ENCODE measurements at places on chromosomes 2 and 18. TPM values are rescaled to one million over a fixed set of nuclear protein-coding genes. Genes with fewer than 3 reads are reported as not detected.

GRCh38 chr2:149019768-149020167 lies 18.7 kb upstream of the LYPD6B start:
- DNase-seq: no peak

- no peak for DNase-seq
Observed at GRCh38 chr2:152254486-152254885, 78.9 kb upstream of the STAM2 start.

DNA sequence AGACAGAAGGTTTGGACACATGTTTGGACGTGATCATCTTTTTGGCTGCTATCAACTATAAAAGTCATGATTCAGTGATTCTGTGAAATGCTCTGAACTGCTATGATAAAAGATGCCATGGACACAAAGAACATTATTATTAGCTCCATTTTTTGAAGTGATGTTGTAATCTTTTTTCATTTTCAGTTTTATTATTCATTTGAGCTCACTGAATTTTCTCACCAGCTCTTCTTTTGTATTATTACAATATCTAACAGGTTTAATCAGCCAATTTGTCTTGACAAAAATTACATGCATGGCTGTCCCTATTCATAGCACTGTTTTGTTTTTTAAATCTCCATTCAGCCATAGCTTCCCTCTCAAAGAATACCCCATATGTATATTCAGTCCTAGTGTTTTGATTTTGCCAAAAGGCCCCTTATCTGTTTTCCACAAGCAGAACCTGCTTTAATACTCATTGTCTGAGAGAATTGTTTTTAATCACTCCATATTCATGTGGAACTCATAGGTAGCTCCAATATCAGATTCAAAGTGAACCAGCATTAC lies 314.0 kb upstream of the FAM98A start:
- no peak for DNase-seq

Gene TBR1
- not detected for total RNA-seq

DNA sequence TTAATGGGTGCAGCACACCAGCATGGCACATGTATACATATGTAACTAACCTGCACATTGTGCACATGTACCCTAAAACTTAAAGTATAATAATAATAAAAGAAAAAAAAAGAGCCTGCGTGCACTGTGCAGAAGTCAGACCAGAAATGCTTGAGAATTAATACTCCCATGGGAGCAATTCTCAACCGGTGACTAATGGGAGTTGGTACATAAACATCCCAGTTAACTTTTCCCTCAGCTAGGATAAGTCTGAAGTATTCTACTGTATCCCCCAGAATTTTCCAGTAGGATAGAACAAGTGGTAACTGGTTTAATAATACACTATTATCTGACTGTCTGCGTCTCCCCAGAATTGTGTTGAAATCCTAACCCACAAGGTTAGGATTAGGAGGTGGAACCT lies 113.6 kb upstream of the COL5A2 start:
- DNase-seq: no peak

Gene TUBB8B
- not detected for total RNA-seq

Gene IL1R2
- total RNA-seq: 6.0 TPM

Gene FOXI3
- total RNA-seq: not detected

DNA sequence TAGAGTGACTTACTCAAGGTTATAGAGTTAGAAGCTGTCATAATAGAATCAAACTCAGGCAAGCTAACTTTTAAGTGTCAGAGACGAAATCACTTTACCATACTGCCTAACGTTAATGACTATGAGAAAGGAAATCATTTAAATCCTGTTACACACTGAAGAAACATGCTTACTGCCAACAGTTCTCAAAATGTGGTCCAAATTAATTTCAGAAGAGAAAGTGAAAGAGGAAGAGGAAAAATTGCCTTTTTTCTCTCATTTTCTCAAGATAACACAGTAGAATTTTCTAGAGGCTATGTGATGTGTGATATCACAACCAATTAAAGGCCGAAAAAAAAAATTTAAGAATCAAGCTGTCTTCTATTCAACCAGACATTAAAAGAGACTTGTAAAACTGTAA lies 1362.7 kb upstream of the CHAC2 start:
- DNase-seq: no peak

Gene ATP6V1B1
- total RNA-seq: not detected

- DNase-seq: no peak
Observed at GRCh38 chr18:47448956-47449355, 197.5 kb upstream of the SKOR2 start.

Gene ERFE
- 7.4 TPM for total RNA-seq

Gene EPB41L3
- total RNA-seq: 39.5 TPM

Gene DOK6
- not detected for total RNA-seq

Gene PTMA
- 2,032 TPM for total RNA-seq

Gene ADD2
- 16.0 TPM for total RNA-seq

GRCh38 chr2:43019536-43020183 lies 206.7 kb downstream of the ZFP36L2 start:
- DNase-seq: no peak

Gene TM4SF20
- total RNA-seq: not detected

- DNase-seq: peak; percentile 39
Observed at GRCh38 chr2:36797324-36798070, 101.0 kb downstream of the VIT start.

GRCh38 chr2:173119069-173119807 lies 43.6 kb downstream of the MAP3K20 start:
- DNase-seq: no peak

DNA sequence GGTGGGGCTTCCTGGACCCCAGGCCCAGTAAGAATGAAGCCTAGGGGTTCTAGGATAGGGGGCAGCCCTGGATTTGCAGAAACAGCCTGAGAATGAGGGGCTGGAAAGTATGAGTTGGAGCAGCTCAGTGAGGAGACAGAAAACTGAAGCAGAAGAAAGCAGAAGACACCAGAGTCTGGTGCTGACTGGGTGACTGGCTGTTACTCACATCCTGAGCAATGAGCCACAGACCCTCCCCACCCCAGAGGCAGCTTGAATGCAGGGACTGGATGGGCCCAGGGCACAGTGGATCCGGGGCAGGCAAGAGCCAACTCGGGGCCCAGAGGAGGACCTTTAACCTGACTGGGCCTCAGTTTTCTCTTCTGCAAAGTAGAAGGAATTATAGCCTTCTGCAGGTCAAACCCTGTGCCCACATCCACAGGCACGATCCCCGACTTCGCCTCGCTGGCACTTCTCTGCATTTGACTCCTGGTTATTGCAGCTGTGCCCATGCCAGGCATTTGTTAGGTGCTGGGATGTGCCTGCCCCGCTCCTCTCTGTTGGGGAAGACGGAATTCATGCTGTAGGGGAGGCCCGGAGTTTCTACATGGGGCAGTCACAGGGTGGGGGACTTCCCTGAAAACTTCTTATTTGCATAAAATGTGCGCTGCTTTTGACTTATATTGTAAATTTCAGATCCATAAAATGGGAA lies 8.5 kb downstream of the STEAP3 start:
- peak; percentile 56 for DNase-seq

- DNase-seq: peak; percentile 74
Observed at GRCh38 chr2:150591496-150592285, 104.2 kb upstream of the RND3 start.

- peak; percentile 74 for DNase-seq
Observed at GRCh38 chr2:63692002-63692606, 103.3 kb downstream of the MDH1 start.

DNA sequence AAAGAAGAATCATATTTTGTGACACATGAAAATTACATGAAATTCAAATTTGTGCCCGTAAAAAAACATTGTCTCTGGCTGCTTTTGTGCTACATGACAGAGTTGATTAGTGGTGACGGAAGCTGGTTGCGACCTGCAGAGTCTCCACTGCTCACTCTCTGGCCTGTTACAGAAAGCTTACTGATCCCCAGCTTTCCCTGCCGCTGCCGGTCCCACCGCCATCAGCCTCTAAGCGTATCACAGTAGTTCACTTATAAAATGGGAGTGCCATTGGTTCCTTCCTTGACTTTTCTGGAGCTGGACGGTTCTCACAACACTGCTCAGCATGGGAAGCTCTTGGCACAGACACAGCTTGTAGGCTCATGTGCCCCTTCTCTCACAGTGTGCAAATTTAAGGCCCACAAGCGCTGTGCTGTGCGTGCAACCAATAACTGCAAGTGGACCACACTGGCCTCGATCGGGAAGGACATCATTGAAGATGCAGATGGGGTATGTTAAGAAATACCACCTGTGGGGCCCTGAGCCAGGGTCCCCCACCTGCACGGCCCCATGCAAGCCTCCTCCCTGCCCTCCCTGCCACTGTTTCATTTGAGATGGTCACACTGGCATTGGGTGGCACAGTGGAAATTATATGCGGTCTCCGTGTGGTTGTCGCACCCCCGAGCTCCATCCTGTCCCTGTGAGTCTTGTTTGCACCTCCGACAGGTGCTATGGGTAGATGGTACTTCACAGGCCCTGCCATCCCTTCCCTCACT lies 81.3 kb downstream of the DGKD start:
- no peak for DNase-seq

Gene VAMP5
- not detected for total RNA-seq

Gene PDE11A
- 0.23 TPM for total RNA-seq

- no peak for DNase-seq
Observed at GRCh38 chr18:78612801-78613200, 366.8 kb upstream of the SALL3 start.

DNA sequence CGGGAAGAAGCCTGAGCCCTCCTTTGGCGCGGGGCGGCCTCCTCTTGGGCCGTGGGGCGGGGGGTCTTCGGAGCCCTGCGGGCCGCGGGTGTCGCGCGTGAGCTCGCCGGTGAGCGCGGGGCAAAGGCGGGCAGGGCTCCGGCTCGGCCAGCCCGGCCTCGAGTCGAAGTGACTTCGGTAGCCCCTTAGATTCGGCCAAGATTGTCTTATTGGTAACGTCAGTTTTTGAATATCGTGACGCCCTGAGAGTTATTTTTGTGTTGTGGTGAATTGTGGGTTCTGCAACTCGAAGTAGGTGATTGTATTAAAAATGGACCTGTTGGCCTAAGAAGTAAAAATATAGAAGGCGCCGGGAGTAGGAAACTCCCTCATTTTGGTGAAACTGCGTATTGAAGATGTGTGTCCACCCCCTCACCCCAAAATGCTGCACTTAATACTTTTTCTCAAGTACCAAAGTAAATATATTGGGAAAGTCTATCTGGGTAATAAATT lies 669 bp downstream of the MARCHF7 start:
- DNase-seq: peak; percentile 7

DNA sequence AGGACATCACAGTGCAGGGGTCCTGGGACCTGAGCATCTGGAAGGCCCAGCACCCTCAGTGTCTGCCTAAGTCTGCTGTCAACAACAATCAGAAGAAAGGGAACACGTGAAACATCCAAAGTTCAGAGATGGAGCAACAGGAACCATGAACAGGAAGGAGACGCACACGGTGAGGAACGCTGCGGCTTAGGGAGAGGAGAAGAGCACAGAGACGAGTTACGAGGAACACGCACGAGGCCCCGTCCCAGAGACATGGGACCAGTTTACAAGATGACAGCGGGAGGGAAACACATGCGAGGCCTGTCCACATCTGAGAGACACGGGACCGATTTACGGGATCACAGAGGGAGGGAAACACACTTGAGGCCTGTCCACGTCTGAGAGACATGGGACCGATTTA lies 2.9 kb upstream of the KCNG2 start:
- no peak for DNase-seq

DNA sequence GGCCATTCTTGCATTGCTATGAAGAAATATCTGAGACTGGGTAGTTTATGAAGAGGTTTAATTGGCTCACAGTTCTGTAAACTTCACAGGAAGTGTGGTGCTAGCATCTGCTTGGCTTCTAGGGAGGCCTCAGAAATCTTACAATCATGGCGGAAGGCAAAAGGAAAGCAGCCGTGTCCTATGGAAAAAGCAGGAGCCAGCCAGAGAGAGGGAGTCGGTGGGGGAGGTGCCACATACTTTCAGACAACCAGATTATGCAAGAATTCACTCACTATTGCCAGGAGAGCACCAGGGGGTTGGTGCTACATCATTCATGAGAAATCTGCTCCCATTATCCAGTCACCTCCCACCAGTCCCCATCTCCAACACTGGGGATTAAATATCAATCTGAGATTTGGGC lies 64.1 kb downstream of the CPS1 start:
- no peak for DNase-seq

DNA sequence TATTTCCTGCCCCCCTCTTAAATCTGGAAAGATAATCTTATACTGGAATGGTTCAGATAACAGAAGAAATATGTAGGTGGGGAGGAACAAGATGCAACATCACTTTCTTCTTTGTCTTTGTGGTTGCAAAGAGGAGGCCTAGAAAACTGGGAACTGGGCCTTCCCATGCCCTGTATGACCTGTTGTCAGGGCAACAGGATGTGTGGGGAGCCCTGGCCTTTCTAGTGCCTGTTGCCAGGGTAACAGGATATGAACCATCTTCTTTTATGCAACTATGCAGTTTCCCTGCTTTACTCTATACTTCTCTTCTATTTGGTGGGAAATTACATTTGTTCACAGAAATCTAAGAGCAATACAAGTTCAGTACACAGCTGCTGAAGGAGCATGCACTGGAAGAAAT lies 79.8 kb upstream of the PDE1A start:
- DNase-seq: no peak

- no peak for DNase-seq
Observed at GRCh38 chr2:233999182-233999581, 51.3 kb upstream of the SPP2 start.

- DNase-seq: no peak
Observed at GRCh38 chr2:101775092-101775491, 77.6 kb downstream of the MAP4K4 start.

- DNase-seq: no peak
Observed at GRCh38 chr2:61149074-61149473, 12.9 kb upstream of the C2orf74 start.

- no peak for DNase-seq
Observed at GRCh38 chr2:204542982-204543608, 2.2 kb upstream of the PARD3B start.

GRCh38 chr2:173424886-173425285 lies 70.2 kb downstream of the CDCA7 start:
- no peak for DNase-seq

DNA sequence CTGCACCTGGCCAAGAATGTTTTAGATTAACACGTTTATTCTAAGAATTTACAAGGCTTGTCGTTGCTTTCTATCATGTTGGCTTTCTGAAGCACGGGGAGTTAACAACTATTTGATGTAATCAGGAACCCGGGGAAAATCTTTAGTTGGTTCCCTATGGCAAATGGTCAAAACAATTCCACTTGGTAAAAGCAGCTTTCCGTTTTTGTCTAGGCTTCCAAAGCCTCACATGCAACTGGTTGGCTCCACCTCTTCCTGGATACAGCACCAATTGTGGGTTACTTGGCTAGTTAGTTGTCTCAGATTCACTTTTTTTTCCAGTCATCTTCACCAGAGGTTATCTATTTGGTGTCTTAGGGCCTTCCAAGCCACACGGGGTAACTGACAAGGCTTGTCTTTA lies 2.8 kb downstream of the COLEC12 start:
- DNase-seq: no peak

DNA sequence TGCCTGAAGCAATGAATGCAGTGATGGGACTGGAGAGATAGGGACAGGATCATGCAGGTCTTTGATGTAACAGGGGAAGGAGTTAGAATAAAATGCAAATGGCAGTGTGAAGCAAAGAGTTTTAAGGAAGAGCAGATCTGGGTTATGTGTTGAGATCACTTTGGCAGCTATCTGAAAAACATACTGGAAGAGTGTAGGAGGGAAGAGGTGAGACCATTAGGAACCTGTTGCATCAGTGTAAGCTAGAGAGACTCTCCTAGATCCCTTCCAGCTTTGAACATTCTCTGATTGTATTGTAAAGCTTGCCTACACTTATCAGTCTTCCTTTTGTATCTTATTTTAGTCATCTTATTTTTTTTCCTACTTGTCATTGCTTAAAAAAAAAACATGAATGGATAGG lies 10.5 kb downstream of the ACVR2A start:
- DNase-seq: no peak

- no peak for DNase-seq
Observed at GRCh38 chr18:68727506-68727905, 12.6 kb upstream of the TMX3 start.
